ENCODE measurements at places on chromosomes 3 and 15. TPM values are rescaled to one million over a fixed set of nuclear protein-coding genes. Genes with fewer than 3 reads are reported as not detected.

PLSCR5 gene
- total RNA-seq = not detected

FAM219B gene
- 54.2 TPM for total RNA-seq

GRCh38 chr15:80951941-80952340 lies 37.7 kb downstream of the MESD start:
- no peak overlapping the region for H3K27ac ChIP-seq
- no peaks in the 10 kb centered on the region for H3K36me3 ChIP-seq
- no peak for DNase-seq
- no peaks in the 10 kb centered on the region for H3K4me1 ChIP-seq
- no peak overlapping the region for H3K4me3 ChIP-seq

GRCh38 chr3:178446059-178446458 lies 90.2 kb upstream of the KCNMB2 start:
- no peak for DNase-seq
- H3K27me3 ChIP-seq = no peaks in the 10 kb centered on the region
- H3K36me3 ChIP-seq = no peaks in the 10 kb centered on the region
- H3K27ac ChIP-seq = no peak overlapping the region

DNA sequence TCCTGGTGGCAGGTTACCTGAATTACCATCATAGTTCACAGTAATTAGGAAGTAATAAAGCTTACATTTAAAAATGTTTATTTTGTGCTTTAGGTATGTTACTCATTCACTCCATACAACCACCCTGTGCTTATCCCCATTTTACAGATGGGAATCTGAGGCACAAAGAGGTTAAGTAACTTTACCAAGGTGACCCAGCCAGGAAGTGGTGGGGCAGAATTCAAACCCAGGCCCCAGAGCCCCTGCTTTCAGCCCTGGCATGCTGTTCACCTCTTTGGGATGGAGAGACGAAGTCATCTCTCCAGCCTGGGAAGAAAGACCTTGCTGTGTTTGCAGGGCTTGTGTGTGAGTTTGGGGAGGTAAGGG lies 285.6 kb upstream of the TPM1 start:
- no peak overlapping the region for H3K4me3 ChIP-seq
- no peak overlapping the region for H3K27ac ChIP-seq
- H3K36me3 ChIP-seq = no peaks in the 10 kb centered on the region
- no peak for DNase-seq

GALNT15 gene
- 4.5 TPM for total RNA-seq

GRCh38 chr3:161388855-161389254 lies 17.5 kb upstream of the SPTSSB start:
- H3K27ac ChIP-seq = no peak overlapping the region
- no peaks in the 10 kb centered on the region for H3K4me1 ChIP-seq

DNA sequence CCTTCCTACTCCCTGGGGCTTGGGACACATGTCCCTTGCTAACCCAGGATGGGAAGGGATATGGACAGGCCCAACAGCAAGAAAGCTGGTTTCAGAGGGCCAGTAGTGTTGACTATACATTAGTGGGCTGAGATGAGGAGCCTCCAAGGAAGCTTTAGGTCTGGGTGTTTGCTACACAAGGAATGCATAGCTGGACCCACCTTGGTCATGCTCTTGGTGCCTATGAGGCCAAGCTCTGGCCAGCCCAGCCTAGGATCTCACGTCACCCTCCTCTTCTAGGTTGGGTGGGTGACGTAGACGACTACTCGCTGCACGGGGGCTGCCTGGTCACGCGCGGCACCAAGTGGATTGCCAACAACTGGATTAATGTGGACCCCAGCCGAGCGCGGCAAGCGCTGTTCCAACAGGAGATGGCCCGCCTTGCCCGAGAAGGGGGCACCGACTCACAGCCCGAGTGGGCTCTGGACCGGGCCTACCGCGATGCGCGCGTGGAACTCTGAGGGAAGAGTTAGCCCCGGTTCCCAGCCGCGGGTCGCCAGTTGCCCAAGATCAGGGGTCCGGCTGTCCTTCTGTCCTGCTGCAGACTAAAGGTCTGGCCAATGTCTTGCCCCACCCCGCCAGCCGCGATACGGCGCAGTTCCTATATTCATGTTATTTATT lies 653 bp upstream of the WDR6 start:
- DNase-seq = peak; percentile 46
- peak overlapping the region; percentile 99 for H3K27ac ChIP-seq
- H3K4me3 ChIP-seq = peak overlapping the region; percentile 78
- H3K27me3 ChIP-seq = no peaks in the 10 kb centered on the region
- H3K4me1 ChIP-seq = peaks cover 7% of the 10 kb centered on the region

CD200R1 gene
- total RNA-seq = 1.1 TPM

TWF2 gene
- total RNA-seq = 44.2 TPM

DOCK3 gene
- total RNA-seq = 0.32 TPM

ITIH1 gene
- total RNA-seq = not detected

PRRT3 gene
- total RNA-seq = 1.1 TPM

INSYN1 gene
- 0.32 TPM for total RNA-seq

DNA sequence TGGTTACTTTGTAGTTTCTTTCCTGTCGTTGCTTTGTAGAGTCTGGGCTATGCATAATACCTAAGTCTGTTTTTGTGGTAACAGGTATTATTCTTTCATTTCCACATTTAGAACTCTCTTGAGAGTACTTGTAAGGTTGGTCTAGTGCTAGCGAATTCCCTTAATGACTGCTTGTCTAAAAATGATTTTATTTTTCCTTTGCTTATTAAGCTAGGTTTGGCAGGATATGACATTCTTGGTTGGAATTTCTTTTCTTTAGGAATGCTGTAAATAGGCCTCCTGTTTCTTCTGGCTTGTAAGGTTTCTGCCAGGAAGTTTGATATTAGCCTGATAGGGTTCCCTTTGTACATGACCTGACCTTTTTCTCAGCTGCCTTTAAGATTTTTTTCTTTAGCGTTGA lies 70.1 kb upstream of the SGO1 start:
- H3K4me1 ChIP-seq = no peaks in the 10 kb centered on the region
- H3K36me3 ChIP-seq = no peaks in the 10 kb centered on the region
- no peak overlapping the region for H3K27ac ChIP-seq
- H3K4me3 ChIP-seq = no peak overlapping the region

SERPINI2 gene
- not detected for total RNA-seq

GRCh38 chr3:45929042-45929679 lies 14.1 kb upstream of the CXCR6 start:
- H3K27ac ChIP-seq = no peak overlapping the region
- H3K4me3 ChIP-seq = no peak overlapping the region
- H3K4me1 ChIP-seq = no peaks in the 10 kb centered on the region
- H3K36me3 ChIP-seq = peaks cover 8% of the 10 kb centered on the region

GRCh38 chr3:32117320-32117719 lies 10.9 kb downstream of the GPD1L start:
- no peak overlapping the region for H3K4me3 ChIP-seq
- H3K4me1 ChIP-seq = no peaks in the 10 kb centered on the region
- DNase-seq = no peak
- no peak overlapping the region for H3K27ac ChIP-seq
- H3K36me3 ChIP-seq = no peaks in the 10 kb centered on the region

AADACL2 gene
- not detected for total RNA-seq

WHAMM gene
- total RNA-seq = 11.9 TPM
